ENCODE measurements at places on chromosomes 7 and 10.

DNA sequence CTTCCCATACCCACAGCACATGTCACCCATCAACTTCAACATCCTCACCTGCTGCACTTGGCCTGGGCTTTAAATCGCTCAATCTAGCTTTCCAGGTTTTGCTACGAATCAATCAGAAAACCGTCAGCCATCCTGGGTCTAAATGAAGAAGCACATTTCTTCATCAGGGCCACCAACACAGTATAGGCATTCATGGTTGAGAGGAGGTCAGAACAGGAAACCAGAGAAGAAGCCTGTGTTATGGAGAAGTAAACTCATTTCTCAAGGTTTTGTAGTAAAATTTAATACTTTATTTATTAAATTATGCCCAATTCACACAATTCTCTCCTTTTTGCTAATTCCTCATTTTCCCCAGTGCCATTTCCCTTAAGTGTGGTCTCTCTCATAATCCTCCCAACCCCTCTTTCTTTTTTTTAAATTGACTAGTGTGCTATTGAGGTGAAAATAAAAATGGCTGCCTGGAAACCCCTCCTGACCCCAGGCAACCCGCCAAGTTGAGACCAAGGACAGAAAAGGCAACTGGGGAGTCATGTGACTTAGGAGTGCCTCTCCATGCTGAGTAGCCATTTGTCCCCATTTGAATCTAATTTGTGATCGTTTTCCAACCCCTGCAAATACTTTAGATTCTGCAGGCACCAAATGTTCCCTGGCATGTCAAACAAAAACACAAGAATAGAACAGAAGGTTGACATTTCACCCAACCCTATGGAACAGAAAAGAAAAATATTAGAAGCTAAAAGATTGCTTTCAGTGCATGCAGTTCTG is 181.1 kb upstream of the NAMPT start:
- DNase-seq: no peak

DNA sequence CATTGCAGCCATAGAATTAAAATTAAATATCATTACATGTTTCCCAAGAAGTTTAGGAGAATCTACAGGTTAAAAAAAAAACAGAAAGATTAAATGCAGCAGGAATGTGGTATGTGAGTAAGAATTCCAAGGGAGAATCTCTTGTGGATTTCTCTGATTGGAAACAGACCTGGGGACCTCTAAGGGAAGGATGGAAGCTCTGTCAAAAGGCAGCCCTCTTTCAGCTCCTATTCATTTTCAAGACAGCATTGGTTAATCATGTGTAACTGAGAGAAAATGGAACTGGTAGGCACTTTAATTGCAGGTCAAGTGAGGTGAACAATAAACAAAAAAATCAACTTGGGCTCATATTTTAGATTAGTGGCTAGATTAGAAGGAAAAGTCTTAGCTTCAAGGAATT is 81.4 kb upstream of the MTPN start:
- no peak for DNase-seq

GRCh38 chr7:128347647-128348097 is 4.0 kb upstream of the RBM28 start:
- DNase-seq: peak; percentile 49

DNA sequence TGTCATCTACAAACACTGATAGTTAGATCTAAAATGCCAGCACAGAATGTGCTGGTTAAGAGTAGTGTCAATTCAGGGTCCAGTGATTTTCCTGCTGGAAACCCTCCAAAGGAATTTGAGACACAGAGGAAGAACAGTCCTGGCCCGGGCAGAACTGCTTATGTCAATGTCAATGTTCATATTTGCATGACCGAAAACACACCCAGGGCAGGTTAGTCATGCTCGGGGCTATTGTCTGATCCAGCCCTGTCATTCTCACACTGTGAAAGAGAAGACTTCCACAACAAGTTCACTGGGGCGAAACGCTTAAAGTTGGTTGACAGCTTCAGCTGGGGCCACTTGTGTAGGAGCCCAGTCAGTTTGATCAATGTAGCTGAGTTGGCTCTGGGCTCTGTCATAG is 139.3 kb downstream of the C1GALT1 start:
- no peak for DNase-seq

DNA sequence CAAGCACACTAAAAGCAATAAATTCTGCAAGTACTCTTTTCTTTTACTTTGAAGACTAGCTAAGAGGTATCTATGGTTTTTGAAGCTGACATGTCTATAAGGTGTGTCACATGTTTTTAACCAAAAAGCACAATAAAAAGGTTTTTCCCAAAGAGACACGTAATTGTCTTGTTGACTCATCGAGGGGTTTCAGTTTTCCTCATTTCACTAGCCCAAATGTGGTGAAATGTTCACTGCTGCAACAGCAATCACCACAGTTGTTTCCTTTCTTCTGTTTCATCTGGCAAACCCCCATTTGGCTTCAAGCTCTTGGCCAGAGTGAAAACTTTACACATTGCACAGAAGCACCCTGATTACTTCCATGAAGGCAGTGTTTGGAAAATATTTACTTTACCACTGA is 3.8 kb upstream of the HOXA4 start:
- DNase-seq: no peak

GRCh38 chr7:139471740-139472353 is 11.6 kb downstream of the KLRG2 start:
- no peak for DNase-seq

- no peak for DNase-seq
Measured at GRCh38 chr10:120641695-120642094, 184.7 kb downstream of the PLPP4 start.

DNA sequence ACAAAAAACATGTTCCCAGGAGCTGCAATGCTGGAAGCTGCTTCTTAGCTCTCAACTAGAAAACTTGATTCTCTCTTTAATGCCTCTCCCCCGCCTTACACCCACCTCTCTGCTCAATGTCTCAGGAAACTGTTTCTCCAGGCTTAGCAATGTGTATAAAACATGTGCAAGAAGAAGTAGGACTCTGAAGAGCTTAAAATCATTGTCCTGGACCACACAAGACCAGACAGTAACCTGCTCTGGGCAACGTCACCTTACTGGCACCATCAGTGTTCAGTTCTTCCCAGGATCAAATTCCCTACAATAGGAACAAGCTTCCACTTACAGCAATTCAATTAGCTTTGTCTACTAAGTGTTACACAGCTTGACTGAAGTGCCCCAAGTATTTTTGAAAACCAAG is 104.9 kb downstream of the RAPGEF5 start:
- peak; percentile 38 for DNase-seq

DNA sequence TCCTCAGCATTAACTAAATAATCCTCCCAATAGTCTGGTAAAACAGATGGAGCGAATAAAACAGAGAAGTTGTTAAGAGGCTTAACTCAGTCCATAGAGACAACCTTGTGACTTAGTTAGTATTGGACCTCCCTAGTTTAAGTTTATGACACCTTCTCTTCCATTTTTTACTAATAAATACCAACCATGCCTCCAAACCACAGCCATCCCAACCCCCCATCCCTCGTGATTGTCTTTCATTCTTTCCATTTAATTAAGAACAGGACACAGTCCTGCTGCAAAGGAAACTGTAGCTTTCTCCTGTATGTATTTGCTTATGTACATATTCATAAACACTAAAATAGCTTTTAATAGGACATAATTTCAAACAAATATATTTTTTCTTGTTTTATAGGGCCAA is 238.2 kb downstream of the SEMA3D start:
- no peak for DNase-seq

DNA sequence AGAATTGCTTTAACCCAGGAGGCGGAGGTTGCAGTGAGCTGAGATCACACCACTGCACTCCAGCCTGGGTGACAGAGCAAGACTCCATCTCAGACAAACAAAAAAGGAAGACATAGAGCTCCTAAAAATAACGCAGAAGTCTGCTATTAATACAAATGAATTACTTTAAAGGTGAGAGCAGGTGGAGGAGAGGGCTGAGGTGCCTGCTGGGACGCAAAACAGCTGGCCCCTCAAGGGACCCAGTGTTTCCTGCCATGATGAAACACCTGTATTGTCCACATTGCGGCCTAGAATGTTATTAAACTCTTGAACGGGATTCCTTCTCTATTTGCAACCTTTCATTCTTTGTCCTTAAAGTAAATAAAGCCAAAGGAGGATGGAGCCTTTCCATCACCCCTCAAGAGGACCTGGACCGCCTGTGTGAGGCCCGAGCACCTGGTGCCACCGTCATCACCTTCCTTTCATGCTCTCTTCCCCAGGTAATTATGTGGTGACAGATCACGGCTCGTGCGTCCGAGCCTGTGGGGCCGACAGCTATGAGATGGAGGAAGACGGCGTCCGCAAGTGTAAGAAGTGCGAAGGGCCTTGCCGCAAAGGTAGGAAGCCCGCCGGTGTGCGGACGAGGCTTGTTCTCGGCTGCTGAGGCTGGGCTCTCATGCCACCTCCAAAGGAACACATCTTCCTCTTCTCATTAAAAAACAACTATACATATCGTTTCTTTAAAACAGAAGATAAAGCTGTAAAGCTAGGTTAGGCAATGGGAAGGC is 136.7 kb downstream of the EGFR start:
- no peak for DNase-seq

DNA sequence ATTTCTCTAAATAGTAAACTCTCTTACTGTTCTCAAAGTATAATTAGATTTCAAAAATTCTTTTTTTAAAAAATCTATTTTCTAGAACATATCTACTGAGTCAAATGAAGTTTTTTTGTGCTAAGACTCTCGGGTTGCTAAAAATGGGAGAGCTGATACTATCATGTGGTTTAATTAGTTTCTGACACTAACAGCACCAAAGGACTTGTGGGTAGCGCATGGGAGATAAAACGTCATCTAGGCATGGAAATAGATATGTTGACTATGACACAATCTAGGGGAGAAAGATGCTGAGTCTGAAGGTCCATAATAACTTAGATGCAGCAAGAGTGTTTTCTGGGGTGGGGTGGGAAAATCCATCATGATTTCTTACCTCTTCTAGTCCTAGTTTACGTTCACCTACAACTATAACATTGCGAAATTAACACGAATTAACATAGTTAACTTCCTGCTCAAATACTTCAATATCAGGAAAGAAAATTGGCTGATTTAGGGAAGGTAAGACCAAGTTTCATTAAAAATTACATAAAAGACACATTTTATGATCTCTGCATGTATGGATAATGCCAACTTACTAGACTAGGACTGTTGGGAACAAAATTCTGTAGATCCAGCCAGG is 14.3 kb upstream of the ARMC3 start:
- no peak for DNase-seq

DNA sequence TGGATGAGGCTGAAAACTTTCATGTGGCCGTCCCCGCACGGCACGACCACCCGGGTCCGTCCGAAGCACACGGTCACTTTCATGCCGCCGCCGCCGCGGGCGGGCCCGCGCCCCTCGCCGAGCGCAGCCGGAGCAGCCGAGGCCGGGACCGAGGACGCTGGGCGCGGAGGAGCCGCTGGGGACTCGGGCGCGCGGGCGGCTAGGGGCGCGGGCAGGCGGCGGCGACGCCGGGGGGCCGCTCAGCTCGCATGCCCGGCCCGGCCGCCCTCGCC is 247 bp downstream of the PARD3 start:
- DNase-seq: no peak

GRCh38 chr10:75073442-75073841 is 38.0 kb upstream of the SAMD8 start:
- no peak for DNase-seq

DNA sequence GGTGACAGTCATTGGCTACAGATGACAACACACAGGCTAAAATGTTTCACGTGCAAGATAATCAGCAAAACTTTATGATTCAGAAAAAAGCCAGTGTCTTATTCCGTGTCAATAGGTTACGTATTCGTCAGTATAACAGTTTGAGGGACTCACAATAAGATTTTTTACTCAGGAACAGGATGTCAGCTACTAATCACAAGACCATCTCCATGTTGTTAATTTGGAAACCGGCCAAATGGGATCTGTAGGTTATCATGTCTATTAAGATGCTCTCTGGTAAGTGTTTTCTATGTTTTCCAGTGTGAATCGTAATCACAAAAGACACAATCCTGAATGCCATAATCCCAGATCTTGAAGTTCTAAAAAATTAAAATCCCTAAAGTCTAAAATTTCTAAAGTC is 197.3 kb downstream of the ETV1 start:
- no peak for DNase-seq

GRCh38 chr7:74246497-74246896 is 7.7 kb downstream of the RFC2 start:
- DNase-seq: no peak

DNA sequence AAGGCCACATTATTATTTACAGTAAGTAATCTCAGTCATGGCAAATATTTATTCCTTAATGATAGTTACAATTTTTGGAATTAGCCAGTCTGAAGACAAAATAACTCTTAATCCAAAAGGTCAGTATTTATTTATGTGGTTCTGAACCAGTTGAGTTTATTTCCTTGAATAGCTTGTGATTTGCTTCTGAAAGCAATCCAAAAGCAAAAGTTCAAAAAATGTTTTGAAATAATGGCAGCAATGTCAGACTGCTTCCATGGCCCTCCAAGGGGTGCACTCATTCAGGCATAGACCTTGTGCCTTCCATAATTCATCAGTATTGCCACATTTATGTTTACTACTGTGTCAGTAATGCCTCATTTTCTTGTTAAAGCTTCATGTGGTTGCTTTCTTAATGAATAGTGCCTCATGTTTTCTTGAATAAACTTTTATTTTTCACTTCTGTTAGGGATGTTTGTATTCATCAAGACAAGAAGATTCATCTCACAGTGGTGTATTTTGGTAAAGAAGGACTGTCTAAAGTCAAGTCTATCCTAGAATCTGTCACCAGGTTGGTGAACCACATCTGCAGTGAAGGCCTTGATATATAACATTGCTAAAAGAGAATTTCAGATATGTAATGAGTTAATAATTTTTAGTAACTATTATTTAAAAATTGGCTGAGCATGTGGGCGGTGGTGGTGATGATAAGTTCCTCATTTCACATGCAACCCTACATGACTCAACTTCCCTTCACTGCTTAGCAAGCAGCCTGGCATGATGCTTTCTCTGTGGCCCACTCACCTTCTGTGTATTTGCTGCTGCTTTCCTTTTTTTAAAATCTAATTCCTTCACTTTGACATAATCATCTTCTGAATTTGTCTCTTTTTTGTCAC is 22.0 kb downstream of the CSGALNACT2 start:
- no peak for DNase-seq

Data from amygdala (tissue), 56 donors.